ENCODE measurements at places on chromosomes 12 and 14.

DNA sequence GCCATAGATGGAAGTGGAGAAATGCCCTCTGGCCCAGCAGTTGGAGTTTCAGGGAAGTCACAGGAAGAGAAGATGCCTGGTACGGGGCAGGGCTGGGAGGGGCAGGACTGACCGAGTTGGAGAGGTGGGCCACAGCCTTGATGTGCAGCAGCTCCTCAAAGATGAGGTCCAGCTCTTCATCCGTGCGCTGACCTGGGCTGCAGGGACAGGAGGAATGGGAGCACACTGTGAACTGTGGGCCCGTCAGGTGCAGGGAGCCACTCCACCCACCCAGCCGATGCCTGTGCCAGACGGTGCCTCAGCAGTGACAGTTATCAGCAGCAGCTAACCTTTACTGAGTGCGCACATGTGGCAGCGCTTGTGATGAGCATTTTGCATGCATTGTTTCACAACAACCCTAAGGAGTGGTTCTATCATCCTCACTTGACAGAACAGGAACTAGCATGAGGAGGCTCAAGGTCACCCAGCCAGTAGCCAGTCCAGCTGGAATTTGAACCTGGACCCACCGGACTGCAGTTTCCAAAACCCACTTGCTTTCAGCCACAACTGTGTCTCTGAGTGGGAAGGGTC, 8.4 kb downstream of the RAPGEF3 start:
- no peak for DNase-seq

DNA sequence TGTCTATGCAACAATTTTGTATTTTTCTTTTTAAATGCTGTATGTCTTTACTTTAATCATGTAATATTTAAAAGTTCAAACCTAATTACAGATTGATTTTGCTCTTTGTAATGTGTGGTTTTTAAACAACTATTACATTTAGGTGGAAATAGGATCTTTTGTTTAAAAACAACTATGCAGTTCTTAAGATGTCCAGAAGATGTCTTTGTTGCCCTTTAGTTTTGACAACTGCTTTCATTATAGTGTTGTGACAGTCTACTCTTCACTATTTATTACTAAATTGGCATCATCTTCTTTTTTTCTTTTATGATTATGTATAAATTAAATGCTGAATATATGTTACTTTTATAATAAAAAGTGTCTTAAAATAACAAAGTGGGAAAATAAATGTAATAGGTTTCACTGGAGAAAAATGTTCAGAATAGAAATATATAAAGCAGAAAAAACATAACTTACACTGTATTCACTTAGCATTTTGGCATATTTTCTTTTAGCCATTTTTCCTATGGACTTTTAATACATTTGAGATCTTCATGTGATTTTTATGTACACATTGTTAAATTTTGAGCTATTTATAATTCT, 27.1 kb upstream of the PCNX4 start:
- peak; percentile 50 for DNase-seq

DNA sequence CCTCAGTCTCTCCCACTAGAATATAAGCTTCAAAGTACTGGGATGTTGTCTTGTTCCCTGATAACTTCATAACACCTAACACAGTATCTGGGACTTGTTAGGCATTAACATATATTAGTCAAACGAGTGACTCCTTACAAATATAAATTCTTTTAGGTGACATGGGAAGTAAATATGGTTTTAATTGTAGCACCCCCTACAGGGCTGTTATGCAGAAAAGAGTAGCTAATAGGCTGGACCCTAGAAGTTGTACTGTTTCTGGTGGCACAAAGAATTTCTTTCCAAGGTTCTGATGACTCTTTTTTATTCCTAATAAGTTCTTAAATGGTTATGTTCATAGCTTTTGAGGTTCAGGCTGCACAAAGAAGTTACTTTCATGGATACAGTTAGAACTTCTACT, 29.8 kb downstream of the GPATCH2L start:
- no peak for DNase-seq

- DNase-seq = no peak
Measured at GRCh38 chr12:121543786-121544185, 37.0 kb downstream of the KDM2B start.

- no peak for DNase-seq
Measured at GRCh38 chr12:122102331-122102730, 23.8 kb downstream of the MLXIP start.

Data from NCI-H2171 treated with DMSO at 0.1 percent for 48 hours (cell line).